ENCODE measurements at places on chromosomes 12 and 14. TPM values are rescaled to one million over a fixed set of nuclear protein-coding genes. Genes with fewer than 3 reads are reported as not detected.
A peak's percentile ranks its signal among the peaks of the same experiment; 100 is the strongest.

- peaks cover 8% of the 10 kb centered on the region for H3K4me1 ChIP-seq
- H3K4me3 ChIP-seq = no peak overlapping the region
- DNase-seq = no peak
- H3K36me3 ChIP-seq = peaks cover 54% of the 10 kb centered on the region
- H3K27ac ChIP-seq = no peak overlapping the region
These were observed 30.5 kb downstream of the CRACR2A start for GRCh38 chr12:3722368-3722767.

DNA sequence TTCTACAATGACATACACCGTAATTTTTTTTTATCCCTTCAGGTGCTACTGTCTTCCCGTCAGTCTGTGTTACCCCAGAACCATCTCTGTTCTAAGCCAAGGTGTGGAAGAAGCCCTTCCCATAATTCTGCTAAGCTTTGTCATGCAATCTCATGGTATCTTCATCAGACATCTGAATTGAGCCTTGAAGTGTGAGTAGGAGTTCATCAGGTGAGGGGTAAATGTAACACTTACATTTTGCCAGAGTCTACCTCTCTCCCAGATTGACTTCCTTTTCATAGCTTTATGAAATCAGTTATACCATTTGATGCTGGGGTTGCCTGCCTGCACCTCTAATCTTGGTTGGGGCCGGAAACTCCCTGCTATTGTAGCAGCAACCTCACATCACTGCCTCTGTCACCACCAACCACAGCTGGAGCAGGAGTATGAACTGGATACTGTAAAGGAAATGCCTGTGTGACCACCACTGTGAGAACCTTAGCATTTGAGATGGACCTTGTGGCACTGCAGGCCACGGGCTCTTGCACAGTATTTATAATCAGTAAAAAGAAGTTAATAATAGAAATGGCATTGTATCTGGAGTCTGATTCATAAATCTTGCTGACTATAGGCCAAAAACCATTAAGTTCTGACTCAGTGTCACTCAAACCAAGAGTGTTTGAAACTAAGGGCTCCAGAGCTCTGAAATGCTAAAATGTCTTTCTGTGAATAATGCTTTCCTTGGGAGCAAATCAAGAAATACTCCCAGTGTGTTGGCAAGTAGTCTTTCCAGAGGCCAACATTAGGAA is 58.7 kb upstream of the STK38L start:
- no peaks in the 10 kb centered on the region for H3K27me3 ChIP-seq
- peak overlapping the region; percentile 57 for H3K27ac ChIP-seq
- no peak overlapping the region for H3K4me3 ChIP-seq
- H3K4me1 ChIP-seq = peaks cover 22% of the 10 kb centered on the region

- peak overlapping the region; percentile 90 for H3K4me3 ChIP-seq
- peaks cover 63% of the 10 kb centered on the region for H3K4me1 ChIP-seq
- DNase-seq = no peak
- peak overlapping the region; percentile 92 for H3K27ac ChIP-seq
- no peaks in the 10 kb centered on the region for H3K27me3 ChIP-seq
These were observed 7.8 kb downstream of the KLRK1 start for GRCh38 chr12:10381928-10382628.

DNA sequence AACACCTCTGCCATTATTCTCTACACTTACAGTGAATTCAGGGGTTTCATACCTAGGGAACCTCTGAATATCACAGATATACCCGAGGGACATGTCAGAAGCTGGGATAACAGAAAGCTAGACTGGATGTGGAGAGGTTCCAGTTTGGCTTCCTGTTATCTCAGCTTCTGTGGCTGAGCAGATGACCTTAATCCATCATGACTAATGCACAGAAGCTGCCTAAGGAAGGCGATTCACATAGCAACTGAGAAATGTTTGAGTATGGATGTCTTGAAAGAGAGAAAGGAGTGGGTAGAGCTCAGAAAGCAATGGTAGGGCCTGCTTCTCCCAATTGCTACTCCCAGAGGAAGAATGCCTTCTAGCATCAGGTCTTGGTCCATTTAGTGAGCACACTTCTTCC is 187.6 kb downstream of the RMST start:
- no peaks in the 10 kb centered on the region for H3K36me3 ChIP-seq
- H3K4me3 ChIP-seq = no peak overlapping the region
- DNase-seq = no peak
- no peaks in the 10 kb centered on the region for H3K4me1 ChIP-seq
- no peak overlapping the region for H3K27ac ChIP-seq

Gene DHRS2
- total RNA-seq = 3.3 TPM
